ENCODE measurements at places on chromosomes 5 and 9. TPM values are rescaled to one million over a fixed set of nuclear protein-coding genes. Genes with fewer than 3 reads are reported as not detected.

DNA sequence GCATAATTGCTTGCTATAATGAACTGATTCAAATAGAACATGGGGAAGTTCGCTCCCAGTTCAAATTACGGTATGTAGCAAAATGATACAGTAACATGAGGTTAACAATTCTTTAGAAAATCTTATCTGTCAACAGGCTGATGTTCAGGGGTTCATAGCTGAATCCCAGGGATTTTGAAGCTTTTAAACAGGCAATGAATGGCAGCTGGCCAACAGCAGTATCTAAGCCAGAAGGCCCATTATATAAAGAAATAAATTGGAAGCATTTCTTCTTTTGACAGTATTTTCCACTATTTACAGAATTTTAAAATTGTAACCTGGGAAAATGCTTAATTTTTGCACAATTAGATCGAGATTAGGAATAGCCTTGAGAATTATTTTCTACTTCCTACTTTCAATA, 126.8 kb downstream of the PDE8B start:
- no peaks in the 10 kb centered on the region for H3K36me3 ChIP-seq
- no peaks in the 10 kb centered on the region for H3K27me3 ChIP-seq
- no peak overlapping the region for H3K4me3 ChIP-seq

IFNA2 gene
- not detected for total RNA-seq

ELAVL2 gene
- total RNA-seq: 0.36 TPM

OR13C4 gene
- not detected for total RNA-seq

DNA sequence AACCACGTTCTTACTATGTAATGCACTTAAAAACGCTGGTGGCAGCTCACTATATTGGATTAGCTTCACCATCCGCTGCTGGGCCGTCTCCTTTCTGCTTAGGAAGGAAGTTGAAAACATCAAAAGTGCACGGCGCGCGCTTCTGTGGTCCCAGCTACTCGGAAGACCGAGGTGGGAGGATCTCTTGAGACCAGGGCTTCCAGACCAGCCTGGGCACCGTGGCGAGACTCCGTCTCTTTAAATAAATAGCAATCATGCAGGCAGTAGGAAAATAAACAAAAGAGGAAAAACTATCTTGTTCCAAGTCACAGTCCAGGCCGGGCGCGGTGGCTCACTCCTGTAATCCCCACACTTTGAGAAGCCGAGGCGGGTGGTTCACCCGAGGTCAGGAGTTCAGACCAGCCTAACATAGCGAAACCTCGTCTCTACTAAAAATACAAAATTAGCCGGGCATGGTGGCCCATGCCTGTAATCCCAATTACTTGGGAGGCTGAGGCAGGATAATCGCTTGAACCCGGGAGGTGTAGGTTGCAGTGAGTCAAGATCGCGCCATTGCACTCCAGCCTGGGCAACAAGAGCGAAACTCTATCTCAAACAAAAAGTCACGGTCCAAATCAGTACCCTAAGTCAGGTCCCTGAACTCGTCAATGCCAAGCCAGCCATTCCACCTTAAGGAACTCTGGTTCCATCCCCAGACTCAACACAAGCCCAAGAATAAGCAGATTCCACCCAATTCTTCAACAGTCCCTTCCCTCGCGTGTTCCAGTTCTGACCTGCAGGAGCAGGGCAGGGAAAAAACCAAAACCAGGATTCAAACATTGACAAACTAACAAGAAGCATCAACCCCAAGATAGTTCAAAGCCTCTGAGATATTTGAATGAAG, 1.0 kb upstream of the GOLGA1 start:
- peaks cover 9% of the 10 kb centered on the region for H3K36me3 ChIP-seq
- peaks cover 17% of the 10 kb centered on the region for H3K4me1 ChIP-seq
- no peaks in the 10 kb centered on the region for H3K27me3 ChIP-seq
- H3K27ac ChIP-seq: peak overlapping the region; percentile 98
- peak; percentile 80 for DNase-seq
- peak overlapping the region; percentile 73 for H3K4me3 ChIP-seq

SAXO1 gene
- under 0.01 TPM for total RNA-seq

- peak overlapping the region; percentile 58 for H3K4me3 ChIP-seq
- H3K27me3 ChIP-seq: no peaks in the 10 kb centered on the region
- peak overlapping the region; percentile 97 for H3K27ac ChIP-seq
- peaks cover 12% of the 10 kb centered on the region for H3K36me3 ChIP-seq
- peak; percentile 93 for DNase-seq
Measured at GRCh38 chr9:115118879-115119218, 892 bp upstream of the TNC start.

DNA sequence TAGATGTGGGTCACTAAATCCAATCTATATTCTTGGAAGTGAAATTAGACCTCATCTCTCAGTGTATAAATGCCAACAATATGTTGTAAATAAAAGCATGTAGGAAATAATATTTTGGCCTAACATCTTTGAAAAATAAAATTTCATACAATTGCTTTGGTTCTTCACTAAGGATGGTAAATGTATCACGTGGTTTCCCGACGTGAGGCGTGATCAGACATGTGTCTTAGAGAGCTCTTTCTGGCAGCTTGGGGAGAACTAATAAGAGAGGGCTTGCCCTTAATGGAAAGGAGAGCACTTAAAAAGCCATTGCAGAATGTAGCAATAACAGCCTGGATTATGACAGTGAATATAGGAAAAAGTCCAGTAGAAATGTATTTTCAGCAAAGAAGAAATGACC, 602.6 kb downstream of the CDH12 start:
- no peak for DNase-seq
- H3K27me3 ChIP-seq: no peaks in the 10 kb centered on the region
- H3K36me3 ChIP-seq: no peaks in the 10 kb centered on the region
- H3K4me3 ChIP-seq: no peak overlapping the region
- no peak overlapping the region for H3K27ac ChIP-seq

GRCh38 chr9:33851301-33851700, 34.3 kb downstream of the UBE2R2 start:
- H3K4me3 ChIP-seq: no peak overlapping the region
- DNase-seq: no peak
- H3K27me3 ChIP-seq: no peaks in the 10 kb centered on the region
- H3K36me3 ChIP-seq: no peaks in the 10 kb centered on the region

GRCh38 chr5:10521466-10522223, 42.2 kb upstream of the ANKRD33B start:
- no peak for DNase-seq
- H3K36me3 ChIP-seq: no peaks in the 10 kb centered on the region
- no peak overlapping the region for H3K4me3 ChIP-seq
- no peaks in the 10 kb centered on the region for H3K4me1 ChIP-seq
- H3K27ac ChIP-seq: no peak overlapping the region
- no peaks in the 10 kb centered on the region for H3K27me3 ChIP-seq

DNA sequence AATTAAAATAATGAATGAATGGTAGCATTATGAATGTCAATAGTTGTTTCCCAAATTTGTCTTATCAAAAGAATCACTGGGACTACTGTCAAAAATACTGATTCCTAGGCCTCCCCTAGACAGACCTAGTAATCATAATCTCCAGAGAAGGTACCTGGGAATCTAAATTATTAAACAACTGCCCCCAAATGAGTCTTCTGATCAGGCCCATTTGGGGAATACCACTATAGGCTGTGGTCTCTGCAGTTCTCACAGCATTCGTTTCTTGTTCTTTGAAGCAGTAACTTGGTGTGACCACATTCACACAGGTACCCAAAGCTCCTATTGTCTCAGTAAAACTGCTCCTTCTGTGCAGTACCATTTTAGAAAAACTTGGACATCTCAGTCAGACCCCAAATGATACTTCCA, 230.9 kb downstream of the PIK3R1 start:
- no peaks in the 10 kb centered on the region for H3K27me3 ChIP-seq
- H3K4me1 ChIP-seq: peaks cover 28% of the 10 kb centered on the region
- no peak for DNase-seq
- H3K36me3 ChIP-seq: no peaks in the 10 kb centered on the region
- H3K27ac ChIP-seq: no peak overlapping the region
- H3K4me3 ChIP-seq: no peak overlapping the region

GRCh38 chr5:78746021-78746770, 97.6 kb upstream of the LHFPL2 start:
- no peak for DNase-seq
- no peaks in the 10 kb centered on the region for H3K27me3 ChIP-seq
- H3K36me3 ChIP-seq: no peaks in the 10 kb centered on the region
- no peak overlapping the region for H3K4me3 ChIP-seq
- peaks cover 35% of the 10 kb centered on the region for H3K4me1 ChIP-seq

DNA sequence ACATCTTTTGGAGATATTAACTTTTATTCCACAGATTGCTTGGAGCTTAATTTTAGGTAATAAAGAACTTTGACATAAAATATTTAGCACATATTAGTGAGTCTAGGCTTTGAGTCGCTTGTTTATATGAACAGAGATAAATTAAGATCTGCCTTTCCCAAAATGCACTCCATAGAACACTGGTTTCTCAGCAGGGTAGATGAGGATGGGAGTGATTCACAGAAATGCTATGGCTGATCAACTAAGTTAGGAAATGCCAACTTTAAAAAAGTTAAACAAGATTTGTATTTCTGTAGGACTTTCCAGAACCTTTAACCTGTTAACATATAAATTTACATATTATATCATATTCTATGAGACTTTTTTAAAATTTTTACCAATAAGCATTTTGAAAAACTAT, 65.2 kb downstream of the STARD4 start:
- H3K4me1 ChIP-seq: no peaks in the 10 kb centered on the region
- no peaks in the 10 kb centered on the region for H3K27me3 ChIP-seq
- H3K27ac ChIP-seq: no peak overlapping the region
- DNase-seq: no peak
- no peak overlapping the region for H3K4me3 ChIP-seq
- no peaks in the 10 kb centered on the region for H3K36me3 ChIP-seq

DNA sequence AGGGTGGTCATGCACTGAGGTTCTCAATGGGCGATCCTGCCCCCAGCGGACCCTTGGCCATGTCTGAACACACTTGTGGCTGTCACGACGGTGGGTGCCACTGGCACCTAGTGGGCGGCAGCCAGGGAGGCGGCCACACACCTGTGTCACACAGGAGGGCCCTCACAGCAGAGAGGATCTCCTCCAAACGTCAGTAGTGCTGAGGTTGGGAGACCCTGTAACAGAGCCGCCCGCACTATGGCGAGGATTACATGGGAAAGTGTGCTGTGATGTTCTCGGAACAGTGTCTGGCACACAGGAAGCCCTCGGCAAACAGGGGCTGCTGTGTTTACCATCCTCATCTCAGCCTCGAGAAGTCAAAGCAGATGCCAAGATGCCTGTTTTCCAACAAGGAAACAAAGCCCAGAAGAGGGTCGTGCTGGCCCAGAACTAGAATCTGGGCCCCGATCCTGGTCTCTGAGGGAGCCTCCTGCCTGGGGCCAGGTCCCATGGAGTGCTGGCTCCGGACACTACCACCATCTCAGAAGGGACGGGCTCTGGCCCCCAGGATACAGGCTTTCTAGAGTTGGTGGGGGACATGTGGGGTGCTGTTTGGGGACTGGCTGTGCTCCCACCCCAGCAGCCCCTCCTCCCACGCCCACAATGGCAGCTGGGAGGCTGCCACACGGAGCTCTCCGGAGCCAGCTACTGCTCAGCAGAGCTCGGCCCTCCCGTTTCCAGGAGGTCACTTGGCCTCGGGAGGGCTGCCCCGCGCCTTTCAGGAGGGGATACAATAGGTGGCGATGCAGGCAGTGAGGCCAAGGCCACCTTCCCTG, 48.2 kb downstream of the DBH start:
- no peaks in the 10 kb centered on the region for H3K27me3 ChIP-seq
- H3K27ac ChIP-seq: no peak overlapping the region
- no peak for DNase-seq
- H3K36me3 ChIP-seq: no peaks in the 10 kb centered on the region
- H3K4me3 ChIP-seq: no peak overlapping the region

GRCh38 chr9:134768332-134768708, 112.3 kb upstream of the FCN2 start:
- H3K36me3 ChIP-seq: peaks cover 35% of the 10 kb centered on the region
- no peak overlapping the region for H3K27ac ChIP-seq
- DNase-seq: no peak
- H3K4me1 ChIP-seq: no peaks in the 10 kb centered on the region

Measured in sigmoid colon (tissue), 7 donors.